Stimulated activated CD4-positive, alpha-beta T cell treated with anti-CD3 and anti-CD28 coated beads, Interleukin-12 subunit alpha, Interleukin-12 subunit beta, amount 100 ng/mL, for 24 hours (primary cell): ENCODE measurements at places on chromosomes 2 and 18.

DNA sequence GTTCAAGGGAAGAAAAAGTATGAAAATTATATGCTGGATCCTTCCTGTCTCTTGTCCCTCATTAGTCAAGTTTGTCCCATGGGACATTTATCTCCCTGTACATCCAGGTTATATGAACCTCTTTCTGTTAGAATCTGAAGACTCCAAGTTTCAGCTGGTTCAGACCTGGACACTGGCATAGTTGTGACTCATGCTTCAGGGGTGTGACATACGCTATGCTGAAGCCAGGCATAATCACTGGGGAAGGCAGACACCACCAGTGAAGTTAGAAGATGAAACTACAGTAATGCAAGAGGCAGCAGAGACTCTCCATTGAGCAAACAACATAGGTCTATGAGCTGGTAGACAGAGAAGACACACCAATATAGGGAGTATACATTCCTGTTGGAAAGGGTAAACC is 269.7 kb upstream of the SLC8A1 start:
- no peak for DNase-seq

DNA sequence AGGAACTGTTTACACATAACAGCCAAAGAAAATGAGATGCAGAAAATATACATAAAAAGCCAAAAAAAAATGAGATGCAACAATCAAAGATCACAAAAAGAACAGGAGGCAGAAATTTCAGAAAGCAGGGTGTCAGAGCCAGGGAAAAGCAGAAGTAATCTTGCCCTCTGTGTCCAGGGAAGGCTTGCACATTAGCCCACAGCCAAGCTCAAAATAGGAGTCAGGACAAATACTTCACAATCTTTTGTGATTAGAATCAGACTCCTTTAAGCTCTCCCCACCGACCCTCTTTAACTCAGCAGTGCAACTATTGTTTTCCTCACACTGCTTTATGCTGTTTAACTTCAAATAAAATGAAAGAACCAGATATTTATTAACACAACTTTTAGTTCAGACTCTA is 34.6 kb downstream of the IAH1 start:
- DNase-seq = no peak

GRCh38 chr2:233356546-233357308 is 2.4 kb downstream of the DGKD start:
- no peak for DNase-seq

GRCh38 chr2:31428001-31428418 is 13.5 kb upstream of the XDH start:
- DNase-seq = no peak

- no peak for DNase-seq
Observed at GRCh38 chr2:128313931-128314347, 4.7 kb downstream of the HS6ST1 start.

DNA sequence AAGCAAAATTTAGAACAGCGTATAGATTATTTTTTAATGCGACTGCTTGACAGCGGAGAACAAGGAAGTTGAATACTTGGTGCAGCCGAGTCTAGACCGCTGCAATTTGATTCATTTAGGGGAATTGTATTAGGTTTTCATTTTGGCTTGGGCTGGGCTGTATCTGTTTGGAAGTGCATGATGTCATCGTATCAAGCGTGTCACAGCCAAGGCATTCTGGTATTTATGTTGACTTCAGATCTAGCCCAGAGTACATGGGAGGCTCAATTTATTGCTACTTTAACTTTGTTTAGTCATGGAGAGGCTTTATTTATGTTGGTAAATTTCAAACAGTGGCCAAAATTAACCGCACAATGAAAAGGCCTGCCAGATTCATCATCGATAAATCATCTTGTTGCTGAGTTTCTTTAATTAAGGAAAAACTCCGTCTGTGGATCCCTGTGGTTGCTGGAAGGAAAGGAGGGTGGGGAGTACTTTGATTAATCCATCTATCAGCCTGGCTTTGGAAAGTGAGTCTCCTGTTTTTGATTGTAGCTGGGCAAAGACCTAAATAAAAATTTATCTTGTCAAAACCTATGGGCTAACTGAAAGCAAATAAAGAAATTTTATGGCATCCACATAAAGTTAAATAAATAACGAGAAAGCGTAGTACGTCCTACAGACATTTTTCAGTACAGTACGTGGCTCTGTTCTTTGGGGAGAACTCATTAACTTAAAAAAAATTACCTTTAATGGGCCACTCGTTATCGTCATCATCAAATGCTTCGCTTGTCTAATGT is 230.4 kb upstream of the SPRED2 start:
- no peak for DNase-seq

DNA sequence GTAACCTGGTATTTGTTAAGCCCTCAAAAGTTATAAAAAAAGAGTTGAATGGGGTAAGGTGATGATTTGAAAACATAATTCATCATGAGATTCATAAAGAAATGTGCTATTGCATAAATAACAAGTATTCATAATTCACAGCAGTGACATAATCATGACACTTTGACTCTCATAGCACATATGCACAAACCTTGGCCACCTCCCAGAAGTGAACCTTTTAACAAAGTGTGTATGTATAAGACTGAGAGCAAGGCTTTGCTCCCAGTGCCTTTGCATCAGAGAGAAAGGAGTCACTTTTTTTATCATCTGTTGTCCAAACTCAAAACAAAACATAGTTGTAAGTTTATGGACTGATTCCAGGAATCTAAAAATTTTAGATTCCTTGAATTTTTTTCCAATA is 15.0 kb upstream of the HTR2B start:
- no peak for DNase-seq

DNA sequence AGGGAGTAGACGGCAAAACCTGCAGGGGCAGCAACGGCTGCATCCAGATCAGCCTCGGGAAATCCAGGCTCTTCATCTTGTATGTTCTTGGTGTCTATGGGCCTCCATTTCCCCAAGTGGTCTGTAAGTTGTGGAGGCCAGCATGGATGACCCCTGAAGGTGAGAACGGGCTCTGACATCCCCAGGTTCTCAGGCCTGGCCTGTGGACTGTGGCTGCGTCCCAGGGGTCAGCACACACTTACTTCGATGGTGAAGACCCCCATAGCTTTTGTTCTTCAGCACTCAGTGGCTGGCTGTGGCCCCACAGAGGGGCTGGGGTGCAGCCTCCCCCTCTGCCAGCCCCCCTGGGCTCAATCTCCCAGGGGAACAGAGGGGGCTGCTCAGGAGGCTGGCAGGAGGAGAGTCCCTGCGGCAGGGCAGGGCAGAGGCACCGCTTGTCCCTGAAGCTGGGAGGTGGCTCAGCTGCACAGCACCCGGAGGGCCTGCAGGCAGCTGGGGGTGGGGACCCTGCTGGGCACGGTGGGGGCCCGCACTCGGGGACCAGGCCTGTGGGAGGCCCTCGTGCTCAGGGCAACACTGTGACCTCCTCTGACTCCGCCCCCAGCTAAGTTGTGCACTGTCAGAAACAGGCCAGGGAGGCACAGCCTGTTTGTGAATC is 3.8 kb downstream of the SLC66A3 start:
- DNase-seq = no peak

DNA sequence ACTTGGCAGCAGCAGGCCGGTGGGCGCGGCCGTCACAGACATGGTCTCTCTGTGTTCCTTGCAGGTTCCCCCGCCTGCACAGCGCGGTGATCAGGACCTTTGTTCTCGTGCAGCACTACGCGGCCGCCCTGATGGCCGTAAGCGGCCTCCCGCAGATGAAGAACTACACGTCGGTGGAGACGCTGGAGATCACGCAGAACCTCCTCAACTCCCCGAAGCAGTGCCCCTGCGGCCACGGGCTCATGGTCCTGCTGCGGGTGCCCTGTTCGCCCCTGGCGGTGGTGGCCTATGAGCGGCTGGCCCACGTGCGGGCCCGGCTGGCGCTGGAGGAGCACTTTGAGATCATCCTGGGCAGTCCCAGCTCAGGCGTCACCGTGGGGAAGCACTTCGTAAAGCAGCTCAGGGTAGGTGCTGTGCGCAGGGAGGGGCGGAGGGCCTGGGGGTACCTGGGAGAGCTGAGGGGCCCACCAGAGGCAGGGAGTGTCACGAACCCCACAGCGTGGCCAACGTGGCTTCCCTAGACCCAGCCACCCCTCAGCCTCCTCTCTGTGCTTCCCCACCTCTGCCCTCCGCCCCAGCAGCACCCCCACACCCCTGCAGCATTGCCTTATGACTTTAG is 59.3 kb downstream of the NTSR2 start:
- no peak for DNase-seq

GRCh38 chr2:70321370-70321769 is 19.5 kb upstream of the FAM136A start:
- no peak for DNase-seq

DNA sequence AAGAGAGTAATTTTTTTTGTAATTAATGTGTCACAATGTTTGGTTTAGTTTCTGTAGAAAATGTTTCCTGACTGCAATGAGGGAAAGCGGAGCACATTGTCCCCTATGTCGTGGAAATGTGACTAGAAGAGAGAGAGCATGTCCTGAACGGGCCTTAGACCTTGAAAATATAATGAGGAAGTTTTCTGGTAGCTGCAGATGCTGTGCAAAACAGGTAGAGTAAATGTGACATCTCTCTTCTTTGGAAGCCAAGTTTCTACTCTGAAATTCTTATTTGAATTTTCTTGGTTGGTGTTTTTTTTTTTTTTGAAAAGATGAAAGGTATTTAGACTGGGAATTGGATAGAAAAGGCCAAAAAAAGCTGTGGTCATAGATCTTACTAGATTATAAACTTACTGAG is 20.0 kb downstream of the RNF138 start:
- no peak for DNase-seq

- no peak for DNase-seq
Observed at GRCh38 chr2:212282671-212283261, 255.8 kb downstream of the ERBB4 start.

DNA sequence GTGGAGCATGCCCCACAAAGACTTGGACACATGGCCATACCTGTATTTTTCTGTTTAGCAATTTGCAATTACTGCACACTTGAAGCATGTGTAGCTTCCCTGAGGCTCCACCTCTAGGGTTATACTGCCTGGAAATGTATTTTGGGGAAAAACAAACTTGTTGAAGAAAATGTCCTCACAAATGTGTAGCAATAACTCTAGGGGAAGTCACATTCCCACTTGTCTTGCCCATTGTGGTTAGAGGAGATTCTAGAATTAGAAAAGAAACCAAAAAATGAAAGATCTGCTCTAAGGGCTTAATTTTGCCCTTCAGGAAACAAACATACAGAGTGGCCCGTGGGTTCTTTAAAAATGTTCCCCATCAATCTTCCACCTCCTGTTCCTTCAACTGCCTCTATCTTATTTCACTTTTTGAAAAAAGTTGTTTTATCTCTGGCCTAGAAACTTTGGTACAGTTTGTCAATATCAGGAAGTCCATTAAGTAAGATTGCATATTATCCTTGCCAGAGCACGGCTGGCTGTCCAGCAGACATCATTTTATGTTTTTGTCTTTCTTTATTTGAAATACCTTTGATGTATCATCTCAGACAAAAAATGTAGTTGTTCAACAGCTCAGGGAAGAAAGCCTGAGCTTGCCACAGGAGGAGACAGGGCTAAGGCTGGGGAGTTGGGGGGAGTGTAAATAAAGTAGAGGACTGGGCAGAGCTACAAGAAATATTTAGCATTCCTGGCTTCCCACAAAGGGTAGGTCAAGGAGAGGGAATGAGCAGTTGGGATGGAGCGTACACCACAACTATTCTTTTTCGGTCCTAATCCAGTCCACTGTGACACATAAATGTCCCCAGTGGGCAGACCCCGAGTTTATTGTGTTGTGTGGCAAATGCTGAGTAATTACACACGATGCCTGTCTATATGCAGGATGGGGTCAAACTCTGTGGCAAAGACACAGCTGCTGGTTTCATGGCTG is 96.8 kb upstream of the CDC42EP3 start:
- DNase-seq = no peak

DNA sequence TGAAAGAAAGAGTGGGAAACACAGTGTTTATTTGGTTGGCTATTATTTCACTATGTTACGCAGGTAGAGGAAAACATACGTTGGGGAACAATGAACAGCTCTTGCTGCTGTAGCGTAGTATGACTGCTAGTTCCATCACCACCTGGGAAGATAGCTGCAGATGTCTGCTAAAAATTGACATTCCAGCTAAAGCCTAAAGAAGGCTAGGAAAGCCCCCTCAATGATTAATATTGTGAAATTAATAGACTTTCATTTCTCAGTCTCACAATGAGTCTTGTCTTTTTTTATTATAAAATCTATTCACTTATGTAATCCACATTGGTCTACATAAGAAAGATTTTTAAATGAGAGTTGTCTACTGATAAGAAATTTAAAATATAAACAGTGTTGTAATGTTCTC is 165.7 kb downstream of the CPS1 start:
- no peak for DNase-seq

- no peak for DNase-seq
Observed at GRCh38 chr2:121788685-121789084, 33.2 kb downstream of the TSN start.

DNA sequence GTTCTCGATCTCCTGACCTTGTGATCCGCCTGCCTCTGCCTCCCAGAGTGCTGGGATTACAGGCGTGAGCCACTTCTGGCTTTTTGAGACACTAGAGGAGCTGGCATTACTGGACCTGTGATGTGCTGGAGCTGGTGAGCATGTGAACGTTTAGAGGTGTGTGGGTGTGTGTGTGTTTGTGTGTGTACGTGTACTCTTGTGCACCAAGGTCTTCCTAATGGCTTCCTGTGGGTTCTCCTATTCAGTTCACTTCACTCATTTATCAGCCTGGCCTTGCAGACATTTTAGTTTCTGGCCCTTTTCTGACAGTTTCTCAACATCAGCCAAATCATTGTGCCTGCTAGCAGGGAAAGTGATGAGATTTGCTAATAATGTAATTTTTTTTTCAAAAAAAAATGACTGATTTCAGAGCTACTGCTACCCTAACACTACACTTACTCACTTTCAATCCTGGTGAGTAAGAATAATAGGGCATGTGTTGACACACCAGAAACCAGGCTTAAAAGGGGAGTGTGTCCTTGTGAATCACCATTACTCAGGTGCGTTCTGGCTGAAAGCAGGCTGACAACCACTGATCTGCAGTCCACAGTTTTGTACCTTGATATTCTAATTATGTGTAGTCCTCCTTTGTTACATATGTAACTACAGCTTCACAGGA is 41.0 kb upstream of the ACTR3 start:
- peak; percentile 2 for DNase-seq

DNA sequence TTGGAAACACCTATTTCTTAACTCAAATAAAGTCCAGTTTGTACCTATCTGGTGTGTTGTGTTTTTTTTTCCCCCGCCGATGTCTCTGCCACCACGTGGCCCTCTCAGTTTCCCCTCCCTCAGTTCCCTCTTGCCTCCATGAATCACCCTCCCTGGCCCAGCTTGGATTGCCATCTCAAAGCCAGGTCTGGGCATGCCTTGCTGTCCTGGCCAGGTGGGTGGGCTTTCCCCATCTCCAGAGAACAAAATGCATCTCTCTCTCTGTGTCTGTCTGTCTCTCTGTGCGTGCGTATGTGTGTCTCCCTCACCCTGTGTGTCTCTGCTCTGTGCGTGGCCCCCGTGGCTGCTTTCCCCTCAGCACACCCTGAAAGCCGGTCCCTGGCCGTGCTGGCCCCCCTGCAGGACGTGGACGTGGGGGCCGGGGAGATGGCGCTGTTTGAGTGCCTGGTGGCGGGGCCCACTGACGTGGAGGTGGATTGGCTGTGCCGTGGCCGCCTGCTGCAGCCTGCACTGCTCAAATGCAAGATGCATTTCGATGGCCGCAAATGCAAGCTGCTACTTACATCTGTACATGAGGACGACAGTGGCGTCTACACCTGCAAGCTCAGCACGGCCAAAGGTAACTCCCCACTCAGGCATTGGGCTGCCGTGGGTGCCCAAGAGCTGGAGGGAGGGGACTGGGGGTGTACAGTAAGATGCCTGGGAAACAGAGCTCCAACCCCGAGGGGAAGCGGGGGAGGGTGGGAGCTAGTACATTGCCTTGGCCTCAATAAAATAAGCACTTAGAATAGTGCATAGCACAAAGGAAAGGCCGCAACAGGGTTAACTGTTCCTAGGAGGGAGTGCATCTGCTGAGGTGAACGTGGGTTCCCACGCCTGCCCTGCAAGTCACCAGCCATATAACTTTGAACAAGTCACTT is 31.6 kb upstream of the GMPPA start:
- no peak for DNase-seq
